ENCODE measurements at places on chromosomes 2 and 18. TPM values are rescaled to one million over a fixed set of nuclear protein-coding genes. Genes with fewer than 3 reads are reported as not detected.

The CFC1 gene
- polyA plus RNA-seq: 21.4 TPM

The CAD gene
- 38.7 TPM for polyA plus RNA-seq

The ABCB6 gene
- polyA plus RNA-seq: 78.8 TPM

The NXPH2 gene
- polyA plus RNA-seq: 12.7 TPM

The DCC gene
- 17.7 TPM for polyA plus RNA-seq

The OXER1 gene
- 1.6 TPM for polyA plus RNA-seq

The SPP2 gene
- 0.51 TPM for polyA plus RNA-seq

The KRTCAP3 gene
- 2.6 TPM for polyA plus RNA-seq

The RND3 gene
- polyA plus RNA-seq: 33.7 TPM

DNA sequence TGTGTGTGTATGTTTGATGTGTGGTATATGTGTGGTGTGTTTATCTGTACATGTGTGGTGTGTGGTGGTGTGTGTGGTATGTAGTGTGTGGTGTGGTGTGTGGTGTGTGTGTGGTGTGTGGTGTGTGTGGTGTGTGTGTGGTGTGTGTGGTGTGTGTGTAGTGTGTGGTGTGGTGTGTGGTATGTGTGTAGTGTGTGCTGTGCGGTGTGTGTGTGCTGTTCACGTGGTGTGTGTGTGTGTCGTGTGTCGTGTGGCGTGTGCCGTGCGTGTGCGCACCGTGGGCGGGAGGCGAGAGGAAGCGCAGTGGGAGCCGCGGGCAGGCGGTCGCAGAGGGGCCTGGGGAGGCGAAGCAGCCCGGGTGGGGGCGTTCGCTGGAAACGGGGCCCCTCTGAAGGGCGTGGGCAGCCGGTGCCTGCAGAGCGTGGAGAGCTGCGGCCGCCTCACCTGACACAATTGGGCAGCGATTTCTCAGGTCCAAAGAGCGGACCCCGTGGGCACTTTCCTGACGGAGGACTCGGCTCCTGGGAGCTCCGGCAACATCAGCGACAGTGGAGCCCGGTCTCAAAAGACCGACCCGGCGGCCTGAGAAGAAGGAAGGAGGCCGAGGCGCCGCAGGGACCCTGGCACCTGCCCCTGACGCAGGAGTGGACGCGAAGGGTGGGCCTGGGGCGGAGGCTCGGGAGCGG lies 741.1 kb upstream of the SALL3 start:
- DNase-seq: no peak

DNA sequence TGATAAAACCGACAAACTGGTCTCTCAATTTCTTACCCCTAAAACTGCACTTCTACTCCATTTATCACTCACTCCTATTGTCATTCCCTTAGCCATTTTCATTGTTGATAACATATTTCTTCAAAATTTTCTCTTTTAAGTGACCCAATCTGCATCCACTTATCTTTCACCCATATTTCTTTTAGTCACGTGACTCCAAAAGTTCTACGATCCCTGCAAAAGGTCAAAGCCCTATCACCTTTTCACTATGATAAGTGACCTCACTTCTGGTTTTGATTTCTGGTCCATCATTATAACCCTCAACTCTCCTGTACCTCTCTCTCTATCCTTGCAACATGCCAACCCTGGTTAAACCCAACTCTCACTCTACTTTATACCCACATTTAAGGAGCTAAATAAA lies 49.1 kb downstream of the LRATD1 start:
- DNase-seq: no peak

DNA sequence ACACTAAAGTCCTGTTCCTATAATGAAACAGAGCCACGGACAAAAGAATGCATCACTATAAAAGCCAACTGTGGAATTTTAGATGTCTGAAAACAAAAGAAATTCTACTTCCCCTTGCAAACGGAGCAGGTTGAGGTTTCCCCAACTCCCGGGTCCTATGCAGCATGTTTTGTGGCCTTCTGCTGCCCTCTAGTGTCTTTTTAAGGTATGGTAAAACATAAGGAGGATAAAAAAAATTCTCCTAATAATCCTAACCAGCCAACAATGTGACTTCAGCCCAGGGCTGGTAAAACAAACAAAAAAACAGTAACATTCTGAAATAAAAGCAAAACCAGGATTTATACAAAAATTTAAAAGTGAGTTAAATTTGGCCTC lies 539.5 kb downstream of the NRXN1 start:
- peak; percentile 88 for DNase-seq

DNA sequence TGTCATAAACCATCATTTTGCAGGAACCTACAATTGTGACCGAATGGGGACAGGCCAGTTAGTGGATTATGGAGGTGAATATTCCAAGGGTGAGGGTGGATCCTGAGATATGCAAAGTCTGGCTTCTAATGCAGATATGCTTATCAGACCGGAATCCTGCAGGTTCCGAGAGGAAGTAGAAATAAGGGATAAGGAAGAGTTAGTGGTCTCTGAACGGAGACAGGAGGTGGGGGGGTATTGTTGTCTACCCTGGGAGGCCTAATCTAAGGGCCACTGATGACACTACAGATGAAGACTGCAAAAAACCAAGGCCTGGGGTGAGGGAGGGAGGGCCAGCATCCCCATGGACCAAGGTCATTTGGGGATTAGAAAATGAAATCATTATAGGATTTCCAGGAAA lies 67.7 kb upstream of the GATA6 start:
- no peak for DNase-seq

DNA sequence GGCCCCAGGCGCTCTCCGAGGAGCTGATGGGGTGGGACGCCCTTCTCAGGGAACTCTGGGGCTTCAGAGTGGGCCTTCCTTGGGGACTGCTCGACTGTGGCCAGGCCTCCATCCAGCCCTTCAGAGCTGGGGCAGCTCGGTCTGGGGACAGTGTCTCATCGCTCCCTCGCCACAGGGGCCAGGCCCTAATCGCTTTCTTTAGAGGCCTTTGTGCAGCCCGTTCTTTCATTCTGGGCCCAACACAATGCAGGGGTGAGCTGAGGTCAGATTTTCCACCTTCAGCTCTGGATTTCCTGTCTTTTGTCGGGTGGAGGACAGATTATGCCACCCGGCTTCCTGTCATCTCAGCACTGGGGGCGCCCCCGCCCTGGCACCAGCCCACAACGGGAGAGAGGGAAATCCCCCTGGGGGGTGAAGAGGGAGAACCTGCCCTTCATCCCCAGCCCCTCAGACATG lies 25.2 kb downstream of the MYCN start:
- DNase-seq: no peak

- no peak for DNase-seq
Observed at GRCh38 chr2:63047321-63048279, 3.0 kb upstream of the OTX1 start.

GRCh38 chr2:239488125-239488524 lies 87.3 kb upstream of the HDAC4 start:
- DNase-seq: peak; percentile 35

DNA sequence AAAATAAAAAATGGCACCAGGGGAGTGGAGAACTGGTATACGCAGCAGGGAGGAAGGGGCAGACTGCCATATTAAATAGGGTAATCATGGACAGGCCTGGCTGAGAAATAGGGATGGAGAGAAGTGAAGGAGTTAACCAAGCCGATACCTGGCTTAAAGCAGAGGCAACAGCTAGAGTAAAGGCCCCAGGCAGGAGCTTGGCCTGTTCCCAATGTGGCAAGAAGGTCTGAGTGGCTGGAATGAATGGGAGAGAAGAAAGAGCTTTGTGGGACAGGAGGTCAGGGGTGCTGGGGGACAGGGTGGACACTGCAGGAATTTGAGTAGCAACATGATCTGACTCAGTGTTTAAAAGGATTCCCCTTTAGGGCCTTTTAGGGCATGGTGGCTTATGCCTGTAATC lies 15.9 kb upstream of the AGFG1 start:
- DNase-seq: no peak

- no peak for DNase-seq
Observed at GRCh38 chr2:88074854-88075292, 7.2 kb downstream of the SMYD1 start.

DNA sequence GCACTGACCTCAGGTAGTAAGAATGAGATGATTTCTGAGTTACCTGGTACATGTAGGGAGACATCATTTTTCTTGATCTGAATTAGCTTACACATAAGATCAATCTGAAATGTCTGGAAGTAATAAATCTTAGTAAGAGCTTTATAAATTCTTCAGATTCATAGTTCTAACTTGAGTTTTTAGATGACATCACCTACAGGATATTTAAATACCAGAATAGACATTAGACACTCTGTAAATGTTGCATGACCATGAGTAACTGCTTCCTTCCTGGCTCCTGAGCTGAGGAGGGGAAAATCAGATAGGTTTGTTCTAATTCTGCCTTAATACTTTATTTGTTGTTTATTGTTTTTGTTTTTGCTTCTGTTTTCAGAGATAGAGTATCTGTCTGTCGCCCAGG lies 181.8 kb downstream of the PHLPP1 start:
- DNase-seq: no peak

GRCh38 chr18:5995626-5996025 lies 100.3 kb upstream of the TMEM200C start:
- no peak for DNase-seq

GRCh38 chr2:136206613-136207012 lies 88.7 kb upstream of the CXCR4 start:
- peak; percentile 35 for DNase-seq

- DNase-seq: no peak
Observed at GRCh38 chr18:45173799-45174519, 441.3 kb upstream of the SLC14A2 start.

All from spinal cord (tissue), 10 donors.